ENCODE measurements at places on chromosomes 3 and 15. TPM values are rescaled to one million over a fixed set of nuclear protein-coding genes. Genes with fewer than 3 reads are reported as not detected.

DNA sequence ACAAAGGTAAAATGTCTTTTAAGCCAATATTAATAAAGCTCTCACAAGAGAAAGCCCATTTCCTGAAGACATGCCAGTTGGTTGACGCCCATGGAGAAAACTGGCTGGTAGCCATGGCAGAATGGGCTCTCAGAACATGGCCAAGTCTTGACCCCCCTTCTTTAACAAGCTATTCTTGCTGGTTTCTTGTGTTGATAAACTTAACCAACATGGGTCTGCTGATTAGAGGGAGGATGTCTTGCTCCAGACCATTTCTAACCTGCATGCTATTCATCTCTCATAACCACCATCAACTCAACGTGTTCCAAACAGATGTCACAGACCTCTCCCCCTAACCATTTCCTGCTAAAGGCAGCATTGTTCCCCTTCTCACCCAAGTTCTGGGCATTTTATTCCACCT lies 25.7 kb downstream of the NTRK3 start:
- no peak for DNase-seq

GRCh38 chr3:140134231-140134965 lies 199.4 kb downstream of the CLSTN2 start:
- no peak for DNase-seq

PRC1 gene
- 284 TPM for total RNA-seq

FEZF2 gene
- 9.1 TPM for total RNA-seq

TTC21A gene
- total RNA-seq: 1.2 TPM

GRCh38 chr15:47333734-47334133 lies 383.6 kb upstream of the SEMA6D start:
- DNase-seq: no peak

DNA sequence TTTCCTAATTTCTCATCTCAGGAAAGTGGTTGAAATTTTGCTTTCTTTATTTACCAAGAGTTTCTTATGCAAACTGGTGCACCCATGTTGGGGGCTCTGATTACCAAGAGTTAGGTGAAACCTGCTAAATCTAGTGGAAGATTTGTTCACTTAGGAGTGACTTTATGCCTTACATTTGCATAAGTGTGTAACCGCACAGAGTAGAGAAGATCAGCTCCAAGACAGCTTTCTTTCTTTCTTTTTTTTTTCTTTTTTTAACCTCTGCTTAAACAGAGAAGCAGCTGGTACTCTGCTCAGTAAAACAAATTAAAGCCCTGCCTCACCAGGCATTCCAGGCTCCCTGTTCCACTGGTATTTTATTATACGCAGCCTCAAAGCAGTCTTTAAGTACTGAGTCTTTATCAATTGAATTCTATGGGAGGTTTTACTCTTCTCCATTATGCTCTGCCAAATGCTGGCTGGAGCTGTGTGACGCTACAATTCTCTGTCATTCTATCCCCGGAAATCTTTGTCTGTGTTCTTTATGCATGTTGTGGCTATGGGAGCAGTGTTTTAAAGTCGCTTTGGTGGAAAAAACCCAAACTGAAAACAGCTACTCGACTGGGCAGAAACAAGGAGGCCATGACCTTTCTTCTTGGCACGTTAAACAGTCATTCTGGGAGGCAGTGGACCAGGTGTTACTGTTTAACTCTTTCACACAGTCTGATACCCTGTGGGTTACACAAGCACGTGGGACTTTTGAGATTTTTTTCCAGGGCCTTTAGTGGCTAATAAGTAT lies 55.2 kb upstream of the GBE1 start:
- peak; percentile 86 for DNase-seq

DNA sequence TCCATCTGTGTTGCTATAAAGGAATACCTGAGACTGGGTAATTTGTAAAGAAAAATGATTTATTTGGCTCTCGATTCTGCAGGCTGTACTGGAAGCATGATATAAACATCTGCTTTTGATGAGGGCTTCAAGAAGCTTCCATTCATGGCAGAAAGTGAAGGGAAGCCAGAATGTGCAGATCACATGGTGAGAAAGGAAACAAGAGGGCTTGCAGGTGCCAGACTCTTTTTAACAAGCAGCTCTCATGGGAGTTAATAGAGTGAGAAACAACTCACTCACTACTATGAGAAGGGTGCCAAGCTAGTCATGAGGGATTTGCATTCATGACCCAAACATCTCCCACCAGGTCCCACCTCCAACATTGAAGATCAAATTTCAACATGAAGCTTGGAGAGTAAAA lies 247.2 kb downstream of the ZIC4 start:
- no peak for DNase-seq

DNA sequence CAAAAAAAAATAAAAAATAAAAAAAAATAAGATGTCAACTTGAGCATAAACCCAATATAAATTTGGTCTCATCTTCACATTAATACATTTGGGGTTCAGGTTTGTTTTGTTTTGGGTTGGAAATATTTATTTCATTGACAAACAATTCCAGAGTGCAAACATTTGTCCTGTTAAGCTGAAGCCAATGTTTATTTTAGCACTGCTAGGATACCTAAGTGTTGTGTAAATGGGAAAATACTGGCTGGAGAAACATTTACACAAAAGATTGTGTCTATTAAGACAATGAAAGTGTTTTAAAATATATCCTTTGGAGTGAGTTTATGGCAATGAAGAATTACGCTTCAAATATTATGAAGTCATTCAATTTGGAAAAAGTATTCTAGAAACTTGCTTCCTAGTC lies 91.1 kb downstream of the MEIS2 start:
- DNase-seq: no peak

GRCh38 chr3:31295150-31295765 lies 237.5 kb upstream of the STT3B start:
- DNase-seq: peak; percentile 7

IQCF5 gene
- total RNA-seq: not detected

KLHL40 gene
- total RNA-seq: not detected

GRCh38 chr3:134495980-134496379 lies 10.1 kb downstream of the CEP63 start:
- DNase-seq: no peak

C3orf70 gene
- 4.7 TPM for total RNA-seq

NR1I2 gene
- total RNA-seq: 0.22 TPM

- DNase-seq: peak; percentile 77
Observed at GRCh38 chr3:42830437-42831320, 21.4 kb downstream of the ACKR2 start.

GRCh38 chr3:186143250-186143649 lies 34.4 kb upstream of the ETV5 start:
- DNase-seq: no peak

DNA sequence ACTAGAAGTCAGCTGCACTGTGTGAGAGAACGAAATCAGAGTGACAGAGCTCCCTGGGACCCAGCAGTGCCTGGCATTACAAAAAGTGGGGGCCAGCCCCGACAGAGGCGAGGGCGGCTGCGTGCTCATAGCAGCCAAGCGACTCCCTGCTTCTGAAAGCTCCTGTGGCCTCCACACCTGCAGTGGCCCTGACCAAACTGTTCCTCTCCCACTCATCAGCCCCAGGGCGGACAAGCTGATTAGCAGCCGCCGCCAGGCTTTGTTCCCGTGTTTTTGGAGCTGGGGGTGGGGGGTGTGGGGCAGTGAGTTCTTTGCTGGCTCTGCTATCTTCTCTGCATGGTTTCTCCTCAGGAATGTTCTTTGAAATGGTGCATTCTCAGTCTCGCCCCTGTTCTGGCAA lies 58.1 kb downstream of the DGKG start:
- peak; percentile 78 for DNase-seq

DNA sequence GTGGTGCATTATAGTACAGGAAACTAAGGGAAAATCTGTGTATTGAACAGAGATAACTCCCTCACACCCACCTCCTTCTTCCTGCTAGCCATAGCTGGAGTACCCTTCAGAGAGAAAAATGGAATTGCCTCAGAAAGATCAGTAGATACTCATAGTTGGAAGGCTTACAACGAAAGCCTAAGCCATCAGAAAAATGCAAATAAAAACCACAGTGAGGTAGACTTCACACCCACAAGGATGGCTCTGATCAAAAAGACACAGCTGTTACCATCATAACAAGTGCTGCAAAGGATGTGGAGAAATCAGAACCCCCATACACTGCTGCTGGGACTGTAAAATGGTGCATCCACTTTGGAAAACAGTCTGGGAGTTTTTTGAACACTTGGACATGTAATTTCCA lies 7.4 kb upstream of the DLG1 start:
- no peak for DNase-seq

NLGN1 gene
- total RNA-seq: 27.7 TPM

DNA sequence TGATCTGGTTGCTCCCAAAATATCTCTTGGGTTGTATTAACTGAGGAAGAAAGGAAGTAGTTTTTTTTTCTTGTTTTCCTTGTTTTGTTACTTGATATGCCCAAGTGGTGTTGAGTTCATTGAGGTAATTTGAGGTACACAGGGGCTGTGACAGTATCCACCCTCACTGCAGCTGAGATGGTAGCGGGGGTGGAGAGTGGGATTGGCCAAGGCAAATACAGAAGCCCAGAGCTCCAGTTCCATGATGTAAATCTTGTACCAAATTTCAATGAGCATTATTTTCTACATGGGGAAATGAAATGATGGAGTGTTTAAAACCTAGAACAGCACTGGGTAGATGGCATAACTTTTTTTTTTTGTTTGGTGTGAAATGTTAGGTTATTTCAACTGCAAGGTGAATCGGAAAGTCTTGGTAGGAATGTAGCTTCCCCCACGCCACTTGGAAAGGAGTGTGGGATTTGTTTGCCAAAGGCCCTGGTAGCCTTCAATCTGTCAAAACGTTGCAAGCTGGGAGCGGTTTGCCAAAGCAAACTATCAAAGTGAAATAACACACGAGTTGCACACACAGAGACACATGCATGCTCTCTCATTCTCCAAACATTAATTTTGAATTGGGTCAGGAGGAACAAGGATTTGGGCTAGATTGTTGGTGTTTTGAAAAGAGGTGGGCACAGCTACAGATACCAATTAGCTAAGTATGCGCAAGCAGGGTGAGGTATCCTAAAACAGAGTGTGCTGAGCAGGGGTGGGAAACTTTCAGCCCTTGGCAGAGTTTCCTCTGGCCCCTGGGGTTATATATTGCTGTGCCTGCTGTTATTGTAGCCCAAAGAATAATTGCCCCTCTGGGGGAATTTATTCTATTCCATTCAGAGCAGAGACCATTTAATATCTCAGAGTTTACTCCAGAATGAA lies 34.6 kb downstream of the THSD4 start:
- no peak for DNase-seq

DNA sequence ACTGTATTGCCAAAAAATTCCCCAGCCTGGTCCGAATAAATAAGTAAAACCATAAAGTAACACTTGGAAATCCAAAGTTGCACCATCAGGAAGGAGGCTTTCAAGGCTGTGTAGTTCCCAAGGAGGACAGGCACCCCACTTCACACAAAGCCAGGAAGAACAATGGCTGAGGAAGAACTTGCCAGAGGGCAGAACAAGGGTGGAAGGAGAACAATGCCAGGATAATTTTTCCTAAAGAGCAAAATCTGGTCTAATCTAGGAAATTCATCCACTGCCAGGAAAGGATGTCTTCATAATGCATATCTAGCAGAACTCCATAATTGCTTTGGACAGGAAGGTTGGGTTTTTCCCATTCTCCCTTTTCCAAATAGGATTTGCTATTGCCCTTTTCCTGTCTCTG lies 15.7 kb upstream of the ARID3B start:
- no peak for DNase-seq

- no peak for DNase-seq
Observed at GRCh38 chr3:136994772-136995516, 37.2 kb downstream of the IL20RB start.

DNA sequence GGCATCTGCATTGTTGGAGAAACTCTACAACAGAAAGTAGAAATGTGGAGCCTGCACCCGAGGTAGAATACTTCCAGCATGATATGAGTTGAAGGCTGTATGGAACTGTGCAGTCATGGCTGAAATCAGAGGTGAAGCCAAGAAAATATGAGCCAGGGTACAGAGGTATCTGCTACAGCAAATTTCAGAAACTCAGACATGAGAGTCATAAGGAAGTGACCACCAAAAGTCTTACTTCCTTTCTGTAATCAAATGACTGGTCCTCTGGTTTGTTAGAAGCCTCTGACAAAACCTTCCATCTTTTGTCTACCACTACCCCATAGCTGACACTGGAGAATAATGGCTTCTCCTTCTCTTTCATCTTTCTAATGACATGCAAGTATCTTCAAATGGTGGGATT lies 159.4 kb downstream of the TMEM108 start:
- DNase-seq: no peak

- DNase-seq: no peak
Observed at GRCh38 chr3:68088216-68088615, 433.8 kb upstream of the SUCLG2 start.

PP2D1 gene
- total RNA-seq: not detected

- DNase-seq: no peak
Observed at GRCh38 chr15:73593304-73594074, 39.7 kb downstream of the NPTN start.

CCR3 gene
- total RNA-seq: not detected

DNA sequence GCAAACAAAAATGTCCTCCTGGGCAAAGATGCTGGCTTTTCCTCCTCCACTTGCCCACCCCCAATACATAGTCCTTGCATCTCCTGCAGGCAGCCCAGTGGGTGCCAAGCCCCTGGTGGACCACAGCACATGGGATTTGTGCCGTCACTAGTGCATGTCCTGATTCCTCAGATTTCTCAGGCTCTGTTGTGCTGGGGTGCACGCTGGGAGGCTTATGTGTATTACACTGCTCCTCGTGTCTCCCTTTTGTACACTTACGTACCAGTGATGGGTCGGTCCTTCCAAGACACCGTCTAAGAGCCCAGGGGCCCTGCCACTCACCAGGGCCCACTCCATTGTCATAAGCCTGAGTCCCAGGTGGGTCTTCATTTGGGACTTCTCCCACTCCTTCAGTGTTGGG lies 70.1 kb downstream of the PLXNA1 start:
- no peak for DNase-seq

DNA sequence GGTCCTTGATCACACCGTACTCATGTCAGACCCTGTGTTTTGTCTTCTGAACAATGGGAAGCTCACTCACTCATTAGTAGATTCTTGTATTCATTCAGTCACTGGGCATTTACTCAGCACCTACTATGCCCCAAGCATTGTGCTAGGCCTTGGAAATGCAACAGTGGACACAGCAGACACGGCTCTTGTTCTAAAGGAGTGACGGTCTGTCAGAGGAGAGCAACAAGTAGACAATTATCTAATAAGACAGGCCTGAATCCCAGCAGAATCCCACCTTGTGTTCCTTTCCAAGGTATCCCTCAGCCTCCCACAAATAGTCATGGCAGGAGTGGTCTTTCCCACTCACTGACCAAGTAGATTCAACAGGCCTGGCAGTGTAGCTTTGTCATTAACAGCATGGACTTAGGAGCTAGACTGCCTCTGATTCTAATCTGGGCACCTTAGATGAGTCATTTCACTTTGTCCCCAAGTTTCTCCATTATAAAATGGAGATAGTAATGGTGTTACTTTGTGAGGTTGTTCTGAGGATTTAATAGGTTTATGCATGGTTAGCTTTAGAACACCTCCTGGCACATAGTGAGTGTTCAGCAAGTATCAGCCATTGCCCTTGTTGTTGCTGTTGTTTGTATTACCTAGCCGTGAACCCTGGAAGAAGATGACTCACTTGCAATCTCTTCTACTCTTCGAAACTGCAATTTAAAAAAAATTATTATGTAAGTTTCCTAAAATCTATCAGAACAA lies 69.1 kb downstream of the SSUH2 start:
- DNase-seq: no peak

Data from neural progenitor cell (in vitro differentiated cells).